ENCODE measurements at places on chromosomes 12 and 14.

- no peak for DNase-seq
Observed at GRCh38 chr14:24127673-24128072, 2.8 kb upstream of the FITM1 start.

- peak; percentile 86 for DNase-seq
Observed at GRCh38 chr12:63862187-63862968, 17.9 kb downstream of the SRGAP1 start.

GRCh38 chr14:63986789-63987533, 134.2 kb downstream of the SYNE2 start:
- DNase-seq = no peak

GRCh38 chr12:53788892-53789291, 37.1 kb upstream of the CISTR start:
- no peak for DNase-seq

DNA sequence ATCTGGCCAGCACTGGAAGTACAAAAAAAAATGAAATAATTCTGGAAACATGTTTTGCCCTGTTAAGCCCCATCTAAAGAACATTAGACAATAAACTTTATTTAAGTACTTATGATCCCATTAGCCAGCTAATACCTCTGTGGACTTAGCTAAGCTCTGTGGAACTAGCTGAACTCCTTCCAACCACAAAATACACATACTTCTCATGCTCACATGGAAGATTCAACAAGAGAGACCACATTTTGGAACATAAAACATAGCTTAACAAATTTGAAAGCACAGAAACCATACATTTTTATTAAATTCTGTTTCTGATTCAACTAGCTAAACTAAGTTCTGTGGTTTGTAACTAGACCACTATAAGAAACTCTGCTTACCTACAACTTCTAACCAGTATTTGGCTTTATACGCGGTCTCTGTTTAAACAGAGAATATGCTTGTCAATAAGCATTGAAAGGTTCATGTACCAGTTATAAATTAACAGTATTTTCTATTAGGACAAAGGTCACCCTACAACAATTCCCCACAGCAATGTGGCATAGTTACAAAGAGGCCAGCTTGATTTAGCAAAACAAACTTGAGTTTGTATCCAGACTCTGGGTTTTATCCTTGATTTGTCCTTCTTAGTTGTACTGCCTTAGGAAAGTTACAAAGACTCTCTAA, 300.1 kb downstream of the C12orf50 start:
- DNase-seq = no peak

- DNase-seq = no peak
Observed at GRCh38 chr14:41891624-41892023, 284.9 kb downstream of the LRFN5 start.

GRCh38 chr14:94370524-94370910, 17.9 kb downstream of the SERPINA1 start:
- DNase-seq = no peak

GRCh38 chr12:106903241-106903945, 52.3 kb upstream of the TMEM263 start:
- peak; percentile 88 for DNase-seq

GRCh38 chr12:3041558-3042164, 35.5 kb upstream of the TSPAN9 start:
- DNase-seq = peak; percentile 53

DNA sequence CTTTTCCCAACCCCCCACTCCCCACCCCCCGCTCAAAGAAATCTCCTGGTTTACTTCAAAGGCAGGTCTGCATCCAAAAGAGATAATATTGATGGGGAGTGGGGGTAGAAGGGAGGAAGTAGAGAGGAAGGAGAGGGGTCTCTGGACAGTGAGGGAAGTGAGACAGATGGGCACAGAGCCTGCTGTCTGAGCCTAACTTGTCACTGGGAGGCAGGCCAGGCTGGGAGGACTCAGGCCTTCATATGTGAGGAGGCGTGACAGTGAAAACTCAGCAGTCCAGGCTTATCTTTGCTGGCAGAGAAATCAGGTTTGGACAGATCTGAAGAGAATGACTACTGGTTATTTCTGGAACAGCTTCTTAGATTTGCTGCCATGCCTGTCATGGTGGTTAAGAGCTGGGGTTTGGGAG, 192.3 kb downstream of the NUAK1 start:
- DNase-seq = no peak

All from thyroid gland (tissue), 4 donors.